ENCODE measurements at places on chromosomes 16 and 17. TPM values are rescaled to one million over a fixed set of nuclear protein-coding genes. Genes with fewer than 3 reads are reported as not detected.

Gene ATP2A1
- 0.54 TPM for total RNA-seq

DNA sequence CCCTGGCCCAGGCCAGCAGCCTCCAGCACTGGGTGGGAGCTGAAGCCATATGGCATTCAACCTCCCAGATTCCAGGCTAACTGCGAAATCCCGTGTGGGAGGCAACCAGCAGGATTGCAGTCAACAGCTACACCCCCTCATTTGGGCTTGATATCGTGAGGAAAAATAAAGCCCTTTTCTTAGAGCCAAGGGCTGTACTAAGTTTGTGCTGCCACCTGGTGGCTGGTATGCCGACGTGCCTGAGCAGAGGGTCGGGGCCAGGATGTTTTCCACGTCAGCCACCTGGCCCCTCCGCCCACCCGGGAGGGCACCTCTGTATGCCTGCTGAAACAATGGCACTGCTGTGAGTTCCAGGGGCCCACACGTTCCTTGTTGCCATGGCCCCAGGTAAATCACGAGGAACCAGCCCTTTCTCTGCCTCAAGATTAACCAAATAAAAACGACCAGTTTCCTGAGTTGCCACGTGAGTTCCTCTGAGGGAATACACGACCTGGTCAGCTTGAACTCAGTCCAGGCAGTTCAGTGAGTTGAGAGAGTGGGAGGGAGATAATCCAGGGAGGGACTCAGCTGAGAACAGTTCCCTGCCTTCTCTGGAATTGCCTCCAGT is 9.0 kb downstream of the TMEM98 start:
- DNase-seq = no peak

GRCh38 chr17:63475491-63476412 is 1.1 kb upstream of the ACE start:
- DNase-seq = no peak

GRCh38 chr16:75257886-75258806 is 6.7 kb upstream of the BCAR1 start:
- no peak for DNase-seq

Data from cardiac septum (tissue), 1 donor.